ENCODE measurements at places on chromosomes 6 and 20.

- DNase-seq: no peak
Observed at GRCh38 chr20:38569747-38570525, 11.1 kb upstream of the ADIG start.

GRCh38 chr6:43674291-43674690 is 13.3 kb downstream of the MRPS18A start:
- DNase-seq: no peak

- DNase-seq: no peak
Observed at GRCh38 chr6:46528961-46529750, 37.9 kb upstream of the RCAN2 start.

DNA sequence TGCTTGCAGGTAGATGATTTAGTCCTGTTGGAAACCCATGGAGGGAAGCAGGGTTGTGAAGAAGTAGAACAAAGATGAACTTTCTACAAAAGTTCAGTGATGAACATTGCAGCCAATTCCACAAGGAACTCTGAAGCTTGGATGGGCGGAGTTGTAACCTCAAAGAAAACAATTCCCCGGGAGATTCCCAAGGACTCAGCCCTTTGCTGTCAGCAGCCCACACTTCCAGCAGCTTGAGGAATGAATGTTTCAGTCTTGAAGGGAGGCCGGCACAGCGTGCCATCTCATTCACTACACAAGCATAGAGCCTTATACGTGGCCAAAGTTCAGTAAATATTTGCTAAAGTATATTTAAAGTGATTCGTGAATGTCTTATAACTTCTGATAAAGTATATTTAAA is 269.4 kb downstream of the NKAIN2 start:
- no peak for DNase-seq

- DNase-seq: no peak
Observed at GRCh38 chr20:45781391-45781931, 10.2 kb downstream of the WFDC3 start.

GRCh38 chr6:151705993-151706733 is 101.3 kb upstream of the ESR1 start:
- DNase-seq: no peak

- no peak for DNase-seq
Observed at GRCh38 chr20:53524589-53525312, 68.9 kb downstream of the ZNF217 start.

DNA sequence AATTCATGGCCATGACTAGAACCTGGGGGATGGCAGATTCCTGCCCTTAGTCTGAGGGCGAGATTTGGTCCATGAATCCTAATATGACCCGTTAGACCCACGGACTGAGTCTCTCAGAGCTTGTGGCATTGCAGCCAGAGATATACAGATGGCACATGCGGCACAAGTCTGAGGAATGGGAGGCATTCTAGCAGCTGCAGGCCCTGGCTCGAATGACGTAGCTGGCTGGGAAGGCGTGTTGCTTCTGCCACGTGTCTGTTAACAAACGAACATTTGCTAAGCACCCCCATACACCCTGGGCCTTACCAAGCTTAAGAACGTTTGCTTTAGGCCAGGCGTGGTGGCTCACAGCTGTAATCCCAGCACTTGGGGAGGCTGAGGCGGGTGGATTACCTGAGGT is 68.0 kb downstream of the CD164 start:
- DNase-seq: no peak

- no peak for DNase-seq
Observed at GRCh38 chr20:46791722-46792416, 82.4 kb downstream of the SLC2A10 start.

Data from NB4 (cell line).